ENCODE measurements at places on chromosomes 4 and X.
A peak's percentile ranks its signal among the peaks of the same experiment; 100 is the strongest.

DNA sequence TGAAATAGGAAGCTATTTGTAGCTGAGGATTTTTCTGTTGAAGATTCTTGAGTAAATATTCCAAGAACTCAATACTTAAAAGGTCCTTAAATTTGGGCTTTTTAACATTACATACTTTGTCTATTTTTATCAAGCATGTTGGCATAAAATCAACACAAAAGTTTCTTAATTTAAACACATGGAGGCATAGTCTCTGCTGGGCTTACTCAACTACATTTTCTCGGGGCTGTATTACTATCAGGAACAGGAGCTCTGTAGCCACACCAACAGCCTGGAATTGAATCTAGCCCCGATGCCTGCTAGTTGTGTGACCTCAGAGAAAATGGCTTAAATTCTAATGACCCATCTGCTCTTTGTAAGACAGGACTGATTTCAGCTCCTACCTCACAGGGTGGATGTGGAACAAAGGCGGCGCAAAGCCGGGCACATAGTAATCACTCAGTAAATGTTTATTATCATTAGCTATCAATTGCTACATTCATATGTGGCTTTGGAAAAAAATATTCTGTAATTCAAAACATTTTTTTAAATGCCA lies 207.0 kb downstream of the NSUN7 start:
- DNase-seq, result no peak

- no peak for DNase-seq
Measured at GRCh38 chrX:45232139-45232538, 31.5 kb upstream of the DIPK2B start.

DNA sequence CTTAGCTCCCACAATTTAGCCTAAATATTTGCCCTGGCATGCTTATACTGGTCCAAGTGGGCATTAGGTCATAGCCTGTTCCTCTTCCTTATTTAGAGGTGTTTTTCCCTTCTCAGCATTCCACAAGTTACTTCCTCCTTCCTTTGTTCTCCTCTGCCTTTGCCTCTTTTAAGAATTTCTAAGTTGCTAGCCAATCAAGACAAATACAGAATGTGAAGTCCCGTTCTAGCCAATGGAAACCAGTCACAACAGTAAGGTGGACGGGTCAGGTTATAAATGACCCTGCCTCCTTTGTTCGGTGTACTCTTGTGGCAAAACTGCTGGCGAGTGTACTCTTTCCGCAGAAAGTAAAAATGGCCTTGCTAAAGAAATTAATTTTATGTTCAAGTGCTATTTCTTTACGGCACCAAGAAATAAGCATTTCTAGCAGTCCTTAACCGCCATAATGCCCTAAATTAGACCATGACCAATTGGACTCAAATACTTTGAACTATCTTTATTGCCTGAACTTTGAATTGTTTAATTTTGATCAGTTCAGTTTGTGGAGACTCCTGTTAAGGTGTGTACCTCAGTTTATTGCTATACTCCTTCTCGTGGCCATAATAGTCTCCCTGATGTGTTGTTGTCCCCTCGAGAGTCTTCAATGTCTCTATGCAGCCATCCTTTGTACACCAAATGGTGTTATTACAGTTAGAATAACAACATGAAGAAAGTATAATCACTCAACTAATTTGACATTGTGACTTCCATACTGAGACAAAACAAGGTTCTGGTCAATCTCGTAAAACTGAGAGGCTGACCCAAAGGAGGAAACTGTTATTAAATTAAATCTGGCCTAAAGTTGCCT lies 1.6 kb upstream of the HADH start:
- DNase-seq, result no peak

- DNase-seq, result no peak
Measured at GRCh38 chrX:14356401-14356800, 172.9 kb upstream of the GLRA2 start.

GRCh38 chr4:105474099-105474518 lies 247 bp upstream of the PPA2 start:
- DNase-seq, result peak; percentile 89

Data from hematopoietic multipotent progenitor cell treated with erythropoietin and hydrocortisone succinate and interleukin-3 and kit ligand, for 8 days (in vitro differentiated cells).